ENCODE measurements at places on chromosomes 2 and 18.

DNA sequence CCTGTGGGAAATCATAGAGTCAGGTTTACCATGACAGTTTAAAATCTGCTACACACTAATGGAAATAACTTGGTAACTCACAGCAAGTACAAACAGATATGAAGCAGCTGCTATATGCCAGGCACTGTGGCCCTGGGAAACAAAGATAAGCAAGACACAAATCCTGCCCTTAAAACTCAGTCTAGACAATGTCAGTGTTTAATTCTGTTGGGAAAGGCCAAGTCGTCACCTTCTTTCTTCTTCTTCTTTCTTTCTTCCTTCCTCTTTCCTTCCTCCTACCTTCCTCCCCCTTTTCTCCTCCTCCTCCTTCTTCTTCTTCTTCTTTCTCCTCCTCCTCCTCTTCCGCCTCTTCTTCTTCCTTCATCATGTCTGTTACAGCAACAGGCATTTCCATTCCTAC, 26.8 kb downstream of the PLEK start:
- DNase-seq = no peak

- DNase-seq = no peak
Measured at GRCh38 chr2:182924306-182924705, 57.9 kb upstream of the FRZB start.

DNA sequence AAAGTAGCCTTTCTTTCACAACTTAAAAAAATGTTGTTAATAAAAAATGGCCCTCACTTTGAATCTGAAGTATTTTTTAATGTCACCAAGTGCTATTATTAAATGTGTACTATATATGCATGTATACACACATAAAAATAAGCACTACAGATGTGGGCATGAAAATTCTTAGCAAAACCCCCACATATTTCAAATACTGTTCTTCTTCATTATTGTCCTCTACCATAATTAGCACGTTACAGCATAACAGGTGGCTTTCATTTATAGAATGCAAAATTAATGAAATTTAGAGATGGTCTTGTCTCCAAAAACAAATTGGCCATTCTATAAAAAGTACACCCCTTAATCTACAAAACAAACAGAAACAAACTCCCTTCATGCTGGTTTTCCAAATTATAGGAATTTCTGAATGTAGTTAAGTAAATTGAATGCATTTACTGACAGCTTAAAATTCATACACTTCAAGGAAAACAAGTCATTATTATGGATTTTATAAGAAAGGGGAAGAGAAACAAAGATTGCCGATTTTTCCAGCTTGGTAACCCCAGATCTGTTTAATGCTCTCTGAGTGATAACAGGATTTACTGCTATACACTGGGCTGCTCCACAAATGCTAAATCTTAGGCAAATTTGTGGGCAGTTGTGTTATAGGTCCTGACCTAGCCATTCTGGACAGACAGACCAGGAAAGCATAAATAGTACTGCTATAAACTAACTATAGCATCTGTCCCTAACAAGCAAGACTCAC, 67.2 kb downstream of the SPRED2 start:
- DNase-seq = no peak

DNA sequence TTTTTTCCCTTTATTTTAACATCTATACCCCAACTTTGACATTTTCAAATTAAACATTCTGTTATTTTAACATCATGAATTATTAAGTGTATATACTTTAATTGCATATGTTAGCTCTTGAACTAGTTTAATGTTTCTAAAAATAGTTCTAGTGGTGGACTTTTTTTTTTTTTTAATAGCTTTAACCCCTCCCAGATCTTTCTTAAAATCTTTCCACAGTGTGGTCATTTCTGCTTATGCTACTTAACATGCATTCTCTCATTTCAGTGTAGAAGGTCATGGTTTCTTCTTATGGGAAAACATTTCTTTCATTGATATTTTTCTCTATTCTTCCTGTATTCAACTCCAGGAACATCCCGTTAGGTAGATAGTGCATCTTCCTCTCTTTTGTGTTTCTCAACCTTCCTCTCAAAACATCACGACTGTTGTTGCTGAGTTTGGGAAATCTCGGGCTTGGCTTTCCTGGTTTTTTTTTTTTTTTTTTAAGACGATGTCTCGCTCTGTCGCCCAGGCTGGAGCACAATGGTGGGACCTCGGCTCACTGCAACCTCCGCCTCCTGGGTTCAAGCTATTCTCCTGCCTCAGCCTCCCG, 849 bp upstream of the TMEM18 start:
- no peak for DNase-seq

All from DMS153 (cell line).